ENCODE measurements at places on chromosomes 1 and 21. TPM values are rescaled to one million over a fixed set of nuclear protein-coding genes. Genes with fewer than 3 reads are reported as not detected.

The IER5 gene
- 33.8 TPM for total RNA-seq

The CTH gene
- total RNA-seq = 5.7 TPM

The FAM167B gene
- total RNA-seq = 1.1 TPM

The KRTAP19-4 gene
- not detected for total RNA-seq

The IFNLR1 gene
- total RNA-seq = not detected

The MIXL1 gene
- not detected for total RNA-seq

The AMY1B gene
- not detected for total RNA-seq

The AJAP1 gene
- total RNA-seq = under 0.01 TPM

The SYT14 gene
- not detected for total RNA-seq

The PADI4 gene
- not detected for total RNA-seq

The GNAT2 gene
- not detected for total RNA-seq

The GBP1 gene
- 14.0 TPM for total RNA-seq

The IQGAP3 gene
- total RNA-seq = 32.7 TPM

The HAPLN2 gene
- total RNA-seq = not detected

The CD53 gene
- not detected for total RNA-seq

The MAB21L3 gene
- under 0.01 TPM for total RNA-seq

The OR2AK2 gene
- not detected for total RNA-seq

The FOXD2 gene
- total RNA-seq = under 0.01 TPM

The USH2A gene
- not detected for total RNA-seq

The ID3 gene
- total RNA-seq = 10.4 TPM

The AVPR1B gene
- total RNA-seq = not detected

The OR2T29 gene
- total RNA-seq = not detected

The FAM72A gene
- 2.2 TPM for total RNA-seq

The SLC9C2 gene
- total RNA-seq = not detected

The PLA2G2F gene
- total RNA-seq = not detected

The C1orf105 gene
- not detected for total RNA-seq

The SMIM1 gene
- 0.39 TPM for total RNA-seq

The CYP4A22 gene
- total RNA-seq = not detected

The KRTAP19-3 gene
- not detected for total RNA-seq

The SPATA45 gene
- total RNA-seq = not detected

The CELA3A gene
- not detected for total RNA-seq

The TTC34 gene
- 0.20 TPM for total RNA-seq

Measured in subcutaneous preadipocyte (primary cell).